ENCODE measurements at places on chromosomes 7 and 10. TPM values are rescaled to one million over a fixed set of nuclear protein-coding genes. Genes with fewer than 3 reads are reported as not detected.

DNA sequence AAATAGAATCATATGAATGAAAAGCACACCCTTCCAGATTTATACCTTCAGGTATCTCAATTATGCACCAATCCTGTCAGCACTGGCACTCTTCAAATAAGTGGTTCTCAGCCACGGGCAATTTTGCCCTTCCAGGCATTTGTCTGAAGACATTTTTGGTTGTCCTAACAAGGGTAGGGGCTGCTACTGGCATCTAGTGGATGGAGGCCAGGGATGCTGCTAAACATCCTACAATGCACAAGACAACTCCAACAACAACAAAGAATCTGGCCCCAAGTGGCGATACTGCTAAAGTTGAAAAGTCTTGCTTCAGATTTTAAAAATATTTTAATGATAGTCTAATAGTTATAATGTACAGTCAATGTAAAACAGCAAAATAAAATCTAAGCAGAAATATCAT is 16.1 kb downstream of the CCDC186 start:
- DNase-seq = no peak

DNA sequence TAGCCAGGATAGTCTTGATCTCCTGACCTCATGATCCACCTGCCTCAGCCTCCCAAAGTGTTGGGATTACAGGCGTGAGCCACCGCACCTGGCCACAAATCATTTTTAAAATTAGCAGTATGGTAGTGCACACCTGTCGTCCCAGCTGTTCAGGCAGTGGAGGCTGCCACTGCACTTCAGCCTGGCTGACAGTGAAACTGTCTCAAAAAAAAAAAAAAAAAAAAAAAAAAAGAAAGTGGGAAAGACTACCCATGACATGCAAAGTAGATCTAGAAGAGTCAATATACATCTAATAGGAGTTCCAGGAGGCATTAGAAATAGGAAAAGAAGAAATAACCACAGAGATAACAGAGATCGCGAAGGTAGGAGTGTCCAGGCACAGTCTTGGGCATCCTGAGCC is 3.2 kb downstream of the CSGALNACT2 start:
- no peak for DNase-seq

- DNase-seq = peak; percentile 78
Observed at GRCh38 chr10:72083790-72084459, 4.4 kb downstream of the SPOCK2 start.

DNA sequence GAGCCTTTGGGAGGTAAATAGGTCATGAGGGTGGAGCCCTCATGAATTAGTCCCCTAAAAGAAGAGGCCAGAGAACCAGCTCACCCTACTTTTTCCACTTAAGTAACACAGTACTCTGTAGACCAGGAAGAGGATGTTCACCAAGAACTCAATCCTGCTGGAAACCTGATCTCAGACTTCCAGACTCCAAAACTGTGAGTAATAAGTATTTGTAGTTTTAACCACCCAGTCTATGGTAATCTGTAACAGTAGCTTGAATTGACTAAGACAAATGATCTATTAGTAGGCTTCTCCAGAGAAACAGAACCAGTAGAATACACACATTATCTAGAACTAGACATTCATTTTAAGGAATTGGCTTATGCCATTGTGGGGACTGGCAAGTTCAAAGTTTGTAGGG is 51.5 kb downstream of the ANKMY2 start:
- no peak for DNase-seq

DNA sequence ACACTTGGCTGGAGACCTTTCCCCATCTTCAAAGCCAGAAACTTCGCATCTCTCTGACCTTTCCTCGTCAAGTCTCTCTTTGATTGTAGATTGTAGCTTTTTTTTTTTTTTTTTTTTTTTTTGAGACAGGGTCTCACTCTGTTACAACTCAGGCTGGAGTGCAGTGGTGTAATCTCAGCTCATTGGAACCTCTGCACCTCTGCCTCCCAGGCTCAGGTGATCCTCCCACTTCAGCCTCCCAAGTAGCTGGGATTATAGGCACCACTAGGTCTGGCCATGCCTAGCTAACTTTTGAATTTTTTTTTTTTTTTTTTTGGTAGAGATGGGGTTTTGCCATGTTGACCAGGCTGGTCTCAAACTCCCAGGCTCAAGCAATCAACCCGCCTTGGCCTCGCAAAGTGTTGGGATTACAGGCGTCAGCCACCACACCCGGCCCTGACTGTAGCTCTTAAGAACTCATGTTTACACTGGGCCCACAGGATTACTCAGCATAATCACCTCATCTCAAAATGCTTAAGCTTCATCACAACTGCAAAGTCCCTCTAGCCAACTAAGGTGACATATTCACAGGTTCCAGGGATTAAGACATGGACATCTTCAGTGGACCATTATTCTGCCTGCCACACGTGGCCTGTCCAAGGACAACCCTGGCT is 11.7 kb downstream of the POLL start:
- DNase-seq = no peak

DNA sequence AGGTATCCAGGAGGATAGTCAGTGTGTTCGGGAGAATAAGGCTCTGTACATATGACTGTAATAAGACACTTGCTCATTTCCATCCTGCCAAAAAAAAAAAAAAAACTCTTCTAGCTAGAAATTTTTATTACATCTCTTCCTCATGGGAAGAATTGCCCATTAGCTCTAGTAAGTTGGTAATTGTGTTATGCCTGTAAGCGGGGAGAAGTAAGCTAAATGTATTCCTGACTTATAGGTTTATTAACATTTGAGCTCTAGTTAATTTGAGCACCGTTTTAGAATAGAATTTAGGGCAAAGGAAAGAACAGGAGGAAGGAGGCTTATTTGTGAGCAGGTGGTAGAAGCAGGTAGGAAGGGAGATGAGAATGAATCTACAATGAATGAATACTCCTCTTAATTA is 1210.6 kb downstream of the SORCS1 start:
- no peak for DNase-seq

GRCh38 chr10:61842755-61843497 is 58.6 kb upstream of the ARID5B start:
- DNase-seq = no peak

DNA sequence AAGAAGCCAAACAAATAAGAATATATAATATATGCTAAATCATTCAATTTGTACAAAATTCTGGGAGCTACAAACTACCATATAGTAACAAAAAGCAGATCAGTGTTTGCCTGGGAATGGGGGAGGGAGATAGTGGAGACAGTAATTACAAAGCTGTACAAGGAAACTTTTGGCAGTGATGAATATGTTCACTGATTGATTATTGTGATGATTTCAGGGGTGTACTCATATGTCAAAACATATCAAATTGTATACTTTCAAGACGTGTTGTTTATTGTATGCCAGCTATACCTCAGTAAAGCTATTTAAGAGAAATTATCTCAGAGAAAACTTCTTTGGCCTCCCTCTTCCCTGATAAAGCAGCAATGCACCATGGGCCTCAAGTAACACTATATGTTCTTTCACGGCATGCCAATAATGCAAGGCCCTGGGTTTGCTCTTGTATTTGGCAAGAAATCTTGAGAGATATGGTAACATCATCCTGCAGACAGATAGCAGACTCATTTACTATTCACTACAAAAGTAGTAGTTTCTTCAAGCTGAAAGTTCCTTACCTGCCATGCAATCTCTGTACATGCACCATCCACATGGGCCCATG is 133.5 kb downstream of the HBP1 start:
- DNase-seq = no peak

GRCh38 chr7:117731455-117731854 is 141.8 kb downstream of the CTTNBP2 start:
- no peak for DNase-seq

- DNase-seq = no peak
Observed at GRCh38 chr10:77776487-77776886, 138.9 kb upstream of the KCNMA1 start.

GRCh38 chr7:136399385-136399784 is 422.2 kb upstream of the MTPN start:
- DNase-seq = no peak

- DNase-seq = no peak
Observed at GRCh38 chr7:95144256-95144655, 180.1 kb downstream of the PON1 start.

NPSR1 gene
- polyA plus RNA-seq = not detected

NKX1-2 gene
- not detected for polyA plus RNA-seq

TMEM139 gene
- polyA plus RNA-seq = 0.60 TPM

EDRF1 gene
- polyA plus RNA-seq = 10.3 TPM

FRAT2 gene
- 27.4 TPM for polyA plus RNA-seq
